Fibroblast of pulmonary artery (primary cell): ENCODE measurements at places on chromosomes 13 and 19.

DNA sequence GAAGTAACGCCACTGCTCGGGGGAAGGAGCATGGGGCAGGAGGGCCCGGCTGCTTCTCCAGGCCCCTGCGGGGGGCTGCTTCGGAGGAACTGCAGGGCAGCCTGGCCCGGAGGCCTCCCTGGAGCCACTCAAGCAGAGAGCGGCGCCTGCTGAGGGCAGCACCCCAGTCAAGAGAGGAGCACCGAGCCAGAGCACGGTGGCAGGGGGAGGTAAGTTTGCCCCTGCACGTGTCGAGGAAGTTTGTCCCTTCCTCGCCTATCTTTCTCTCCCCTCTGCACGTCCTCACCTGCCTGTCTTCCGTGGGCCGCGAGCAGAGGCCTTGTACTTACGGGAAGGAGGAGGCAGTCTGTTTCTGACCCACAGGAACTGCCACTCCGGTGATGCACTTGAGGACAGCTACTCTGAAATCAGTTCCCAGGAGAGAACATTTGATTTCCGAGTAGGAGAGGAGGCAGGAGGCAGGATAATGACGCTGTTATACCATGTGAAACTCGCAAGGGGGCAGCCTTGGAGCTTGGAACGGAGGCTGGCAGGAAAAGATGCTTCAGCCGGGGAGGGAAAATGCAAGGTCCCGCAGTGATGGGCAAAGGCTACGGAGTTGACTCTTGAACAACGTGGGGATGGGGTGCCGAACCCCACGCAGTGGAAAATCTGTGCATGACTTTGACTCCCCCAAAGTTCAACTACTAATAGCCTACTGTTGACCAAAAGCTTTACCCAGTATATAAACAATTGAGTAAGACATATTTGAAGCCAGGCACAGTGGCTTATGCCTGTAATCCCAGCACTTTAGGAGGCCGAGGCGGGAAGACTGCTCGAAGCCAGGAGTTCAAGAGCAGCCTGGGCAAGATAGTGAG is 5.0 kb downstream of the FFAR1 start:
- peak; percentile 78 for DNase-seq

DNA sequence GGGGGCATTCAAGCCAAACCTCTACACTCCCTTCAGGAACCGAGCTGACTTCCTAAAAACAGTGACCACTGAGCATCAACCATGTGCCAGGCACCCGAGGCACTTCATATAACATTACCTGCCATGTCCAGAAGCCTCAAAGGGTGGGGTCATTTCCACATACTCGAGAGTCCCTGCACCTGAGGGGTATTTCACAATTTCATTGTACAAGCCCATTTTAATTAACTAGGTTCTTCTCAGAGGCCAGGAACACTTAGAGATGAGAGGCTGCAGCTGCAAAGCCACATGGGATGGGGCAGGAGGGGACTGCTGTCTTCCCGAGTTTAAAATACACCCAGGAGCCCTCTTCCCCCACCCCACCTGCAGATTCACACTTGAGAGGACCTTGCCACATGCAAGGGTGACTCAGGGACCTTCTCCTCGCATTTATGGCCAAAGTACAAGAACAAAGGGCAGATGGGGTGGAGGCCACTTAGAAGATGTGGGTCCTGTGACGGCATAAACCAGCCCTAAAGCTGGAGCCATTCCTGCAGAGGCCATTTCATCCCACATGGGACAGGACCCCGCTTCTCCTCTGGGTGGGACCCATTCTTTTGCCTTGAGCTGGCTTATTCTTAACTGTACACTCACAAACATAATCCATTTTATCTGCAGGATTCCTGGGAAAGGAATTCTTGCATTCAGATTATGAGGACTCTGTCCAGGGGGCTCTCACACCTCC is 43.9 kb downstream of the RAB20 start:
- DNase-seq, result no peak

GRCh38 chr19:3178973-3179738 is 587 bp downstream of the S1PR4 start:
- no peak for DNase-seq

DNA sequence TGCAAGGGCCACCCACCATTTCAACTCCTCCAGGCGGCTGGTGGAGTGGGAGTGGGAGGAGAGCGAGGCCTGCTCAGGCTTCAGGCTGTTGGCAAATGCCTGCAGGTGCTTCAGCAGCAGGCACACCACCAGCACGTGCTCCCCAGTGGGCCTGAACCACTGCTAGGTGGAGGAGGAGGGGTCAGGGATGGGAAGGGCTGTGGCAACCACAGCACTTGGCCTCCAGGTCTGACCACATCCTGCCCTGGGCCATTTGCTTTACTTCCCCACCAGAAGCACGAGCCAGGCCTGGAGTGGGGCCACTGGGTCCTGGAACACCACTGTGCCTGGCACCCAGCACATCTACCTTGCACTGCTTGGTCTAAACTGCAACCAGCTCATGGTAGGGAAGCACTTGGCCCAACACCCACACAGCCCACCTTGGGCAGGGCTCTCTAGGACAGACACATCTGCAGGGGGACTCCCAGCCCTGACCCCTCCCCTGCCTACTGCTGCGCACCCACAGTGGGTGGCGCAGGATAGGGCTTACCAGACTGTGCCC is 26.2 kb downstream of the TUBA3C start:
- no peak for DNase-seq

DNA sequence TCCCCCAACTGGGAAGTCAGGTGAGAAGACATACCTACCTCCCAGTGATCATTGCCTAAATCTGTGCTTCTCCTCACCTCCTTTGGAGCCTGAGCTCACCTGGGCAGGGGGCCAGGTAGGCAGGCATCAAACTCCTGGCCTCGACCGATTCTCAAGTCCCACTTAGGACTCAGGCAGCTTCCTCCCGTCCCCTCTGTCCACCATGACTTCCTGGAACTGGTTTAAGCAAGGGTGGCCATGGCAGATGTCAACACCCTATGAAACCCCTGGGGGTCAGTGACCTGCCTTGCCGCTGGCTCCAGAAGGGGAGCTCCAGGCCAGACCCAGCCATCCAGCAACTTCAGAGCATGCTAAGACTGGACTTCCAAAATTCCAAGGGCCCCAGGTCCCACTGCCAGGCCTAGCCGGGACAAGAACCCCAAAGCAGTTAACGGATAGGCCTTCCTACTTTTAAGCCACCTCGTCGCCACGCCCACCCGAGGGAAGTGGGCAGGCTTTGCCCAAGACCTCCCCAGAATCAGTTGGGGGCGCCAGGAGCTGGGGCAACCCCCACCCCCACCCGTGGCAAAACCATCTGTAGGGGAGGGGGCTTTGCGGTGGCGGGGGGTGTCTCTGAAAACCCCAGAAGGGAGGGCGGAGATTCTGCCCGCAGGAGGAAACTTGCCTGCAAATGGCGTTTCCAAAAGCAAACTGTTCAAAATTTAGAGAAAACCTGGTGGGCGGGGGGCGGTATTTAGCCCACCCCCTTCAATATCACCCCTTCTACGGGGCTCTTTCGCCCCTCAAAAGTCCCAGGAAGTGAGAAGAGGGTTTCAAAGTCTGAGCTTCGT is 657 bp downstream of the PLIN3 start:
- peak; percentile 38 for DNase-seq

DNA sequence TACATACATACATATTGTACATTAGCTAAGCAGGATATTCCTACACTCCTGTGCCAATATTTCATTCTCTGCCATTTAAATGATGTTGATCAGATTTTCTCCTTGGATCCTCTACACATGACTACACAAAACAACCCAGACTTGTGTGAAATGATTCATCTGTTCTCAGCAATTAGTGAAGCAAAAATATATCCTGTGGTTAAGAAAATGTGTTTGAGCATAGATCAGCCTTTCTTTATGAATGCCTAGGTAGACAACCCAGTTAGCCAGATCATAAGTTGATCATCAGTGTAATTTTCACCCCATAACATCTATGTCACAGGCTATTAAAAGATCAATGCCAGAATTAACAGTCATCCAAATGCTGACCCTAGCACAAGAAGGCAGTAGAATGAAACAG is 275.2 kb upstream of the EDNRB start:
- DNase-seq, result no peak

GRCh38 chr13:113394339-113394640 is 30.4 kb upstream of the GRTP1 start:
- DNase-seq, result no peak

DNA sequence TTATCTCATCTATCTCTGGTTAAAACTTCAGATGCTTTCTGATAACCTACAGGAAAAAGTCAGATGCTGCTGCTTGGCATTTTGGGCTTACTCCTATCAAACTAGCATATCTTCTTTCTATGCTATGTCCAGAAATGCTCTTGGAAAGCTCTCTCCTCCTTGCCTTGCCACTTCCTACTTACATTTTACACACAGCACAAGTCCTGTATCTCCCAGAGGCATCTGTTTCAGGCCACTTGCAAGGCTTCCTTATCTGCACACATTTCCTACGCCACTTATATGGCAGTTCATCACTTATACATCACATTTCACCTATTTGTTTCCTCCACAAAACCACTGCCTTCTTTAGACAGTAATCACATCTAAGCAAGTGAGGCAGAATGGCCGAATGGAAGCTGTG is 220.3 kb downstream of the DNAJC15 start:
- no peak for DNase-seq

- peak; percentile 57 for DNase-seq
Observed at GRCh38 chr19:13401388-13401787, 104.9 kb downstream of the CACNA1A start.

GRCh38 chr13:48093588-48093987 is 1.3 kb downstream of the MED4 start:
- DNase-seq, result no peak

DNA sequence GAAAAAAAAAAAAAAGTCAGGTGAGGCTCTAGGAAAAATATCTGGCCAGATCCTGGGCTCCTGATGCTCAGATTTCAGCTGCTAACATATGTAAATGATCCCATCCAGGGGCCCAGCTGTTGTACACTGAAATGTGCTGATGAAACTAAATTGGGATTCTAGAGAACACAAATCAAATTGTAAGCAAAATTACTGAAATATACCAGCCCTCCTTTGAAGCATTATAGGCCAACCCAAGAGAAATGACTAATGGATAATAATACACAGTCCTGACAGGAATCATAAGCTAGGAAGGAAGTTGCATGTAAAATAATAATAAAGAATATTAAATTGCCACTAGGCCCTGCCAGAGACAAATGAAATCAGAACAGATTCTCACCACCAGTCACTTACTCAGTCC is 17.8 kb downstream of the KCTD12 start:
- DNase-seq, result no peak

- DNase-seq, result no peak
Observed at GRCh38 chr19:6228551-6229215, 51.1 kb downstream of the MLLT1 start.

DNA sequence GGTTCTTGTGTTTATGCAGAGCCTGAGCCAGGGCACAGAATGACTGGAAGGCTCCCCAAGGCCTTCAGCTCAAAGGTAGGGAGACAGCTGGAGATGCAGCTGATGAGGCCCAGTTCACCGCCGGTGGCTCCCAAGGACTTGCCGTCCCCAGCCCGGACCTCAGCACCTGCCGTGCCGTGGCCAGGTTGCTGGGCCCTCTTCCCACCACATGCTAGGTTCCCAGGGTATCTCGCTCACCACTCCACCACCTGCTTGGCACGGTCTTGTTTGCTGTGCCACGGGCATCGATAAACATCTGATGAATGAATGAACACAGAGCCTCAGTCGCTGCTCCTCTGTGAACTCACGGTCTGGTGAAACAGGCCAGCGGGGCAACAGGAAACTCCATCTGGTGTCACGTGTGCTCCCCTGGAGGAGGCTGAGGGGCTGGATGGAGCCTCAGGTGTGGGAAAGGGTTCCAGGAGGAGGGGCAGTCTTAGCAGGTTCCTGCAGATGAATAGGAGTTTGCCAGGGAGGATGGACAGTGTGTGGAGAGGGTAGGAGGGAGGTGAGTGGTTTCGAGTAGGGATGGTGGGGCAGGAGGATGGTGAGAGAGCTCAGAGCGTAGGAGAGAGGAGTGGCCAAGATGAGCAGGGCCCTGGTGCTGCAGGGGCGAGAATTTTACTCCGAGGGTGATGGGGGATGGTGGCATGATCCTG is 3.6 kb upstream of the KLK14 start:
- no peak for DNase-seq

- DNase-seq, result no peak
Observed at GRCh38 chr19:3114018-3114726, 20.0 kb downstream of the GNA11 start.

- DNase-seq, result peak; percentile 29
Observed at GRCh38 chr13:41960211-41960636, 685 bp downstream of the VWA8 start.

DNA sequence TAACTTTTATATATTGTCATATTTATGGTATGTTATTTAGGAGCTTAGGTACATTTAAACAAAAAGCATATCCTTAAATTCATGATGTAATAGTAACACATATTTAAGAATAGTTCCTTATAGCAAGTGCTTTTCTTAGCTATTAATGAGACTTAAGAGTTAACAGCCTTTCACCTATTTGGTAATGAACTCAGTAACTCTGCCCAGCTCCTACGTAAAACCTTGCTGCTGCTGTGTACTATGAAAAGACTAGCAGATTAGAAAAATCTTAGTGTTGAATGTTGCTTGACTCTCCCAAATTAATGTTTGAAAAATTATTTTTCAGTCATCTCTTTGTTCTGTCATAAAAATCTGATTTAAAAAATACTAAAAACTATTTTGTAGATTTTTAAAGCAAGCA is 6.9 kb downstream of the GPR180 start:
- no peak for DNase-seq

GRCh38 chr13:44079413-44080205 is 199.9 kb downstream of the LACC1 start:
- DNase-seq, result no peak

- DNase-seq, result no peak
Observed at GRCh38 chr13:112531263-112531794, 56.6 kb downstream of the TUBGCP3 start.

GRCh38 chr13:106882246-106882645 is 314.3 kb upstream of the ARGLU1 start:
- DNase-seq, result no peak

GRCh38 chr13:54361460-54361859 is 1332.8 kb downstream of the OLFM4 start:
- no peak for DNase-seq

DNA sequence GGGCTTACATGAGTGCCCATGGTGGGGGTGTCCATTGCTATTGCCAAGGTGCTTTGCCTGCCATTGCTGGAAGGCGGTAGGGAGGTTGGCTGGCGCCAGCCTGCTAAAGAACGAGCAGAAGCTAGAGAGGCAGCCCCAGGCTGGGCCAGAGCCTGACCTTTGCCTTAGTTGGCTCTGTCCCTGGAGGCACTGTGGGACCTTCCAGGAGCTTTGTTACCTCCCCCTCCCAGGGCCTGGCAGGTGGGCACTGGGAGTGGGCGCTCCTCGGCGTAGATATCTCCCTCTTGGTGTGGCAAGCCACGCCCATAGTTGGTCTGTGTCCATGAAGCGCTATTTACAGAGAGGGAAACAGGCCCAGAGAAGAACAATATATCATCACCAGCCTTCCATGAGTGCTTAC is 2.3 kb upstream of the SLC25A42 start:
- DNase-seq, result no peak

DNA sequence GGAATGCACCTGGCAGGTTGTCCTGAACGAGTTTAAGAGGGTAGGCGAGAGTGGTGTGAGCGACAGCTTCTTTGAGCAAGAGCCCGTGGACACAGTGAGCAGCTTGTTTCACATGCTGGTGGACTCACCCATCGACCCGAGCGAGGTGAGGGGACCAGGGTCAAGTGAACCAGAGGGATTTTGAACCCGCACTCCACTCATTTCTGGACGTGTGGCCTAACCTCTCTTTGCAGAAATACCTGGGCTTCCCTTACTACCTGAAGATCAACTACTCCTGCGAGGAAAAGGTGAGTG is 1.7 kb downstream of the CATSPERG start:
- no peak for DNase-seq

GRCh38 chr13:92727118-92727517 is 499.5 kb upstream of the GPC6 start:
- DNase-seq, result no peak

GRCh38 chr13:23087880-23088279 is 92.9 kb upstream of the SGCG start:
- DNase-seq, result peak; percentile 39
